GM12864 (cell line): ENCODE measurements at places on chromosomes 3 and 15.

- no peak for DNase-seq
Observed at GRCh38 chr15:77243716-77244401, 172.9 kb upstream of the TSPAN3 start.

GRCh38 chr3:160678292-160678842 is 1.4 kb downstream of the ARL14 start:
- DNase-seq: no peak

DNA sequence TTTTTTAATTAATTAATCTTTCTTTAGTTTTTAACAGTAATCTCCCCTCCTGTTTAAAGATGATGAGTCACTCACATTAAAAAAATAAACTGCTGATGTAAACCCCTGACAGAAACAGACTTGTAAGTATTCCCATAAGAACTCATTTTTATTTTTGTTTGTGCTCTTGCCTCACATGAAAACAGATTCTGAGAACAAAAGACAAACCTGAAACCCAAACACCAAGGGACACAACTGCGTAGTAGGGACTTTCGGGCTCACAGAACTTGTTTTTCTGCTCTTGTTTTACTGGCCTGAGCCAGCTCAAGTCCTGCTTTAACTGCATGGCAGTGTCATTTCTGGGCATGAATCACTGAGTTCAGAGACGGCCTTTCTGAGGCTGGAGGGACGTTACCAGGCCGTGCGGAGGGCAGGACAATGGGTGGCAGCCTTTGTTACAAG is 600.8 kb downstream of the FOXP1 start:
- no peak for DNase-seq

DNA sequence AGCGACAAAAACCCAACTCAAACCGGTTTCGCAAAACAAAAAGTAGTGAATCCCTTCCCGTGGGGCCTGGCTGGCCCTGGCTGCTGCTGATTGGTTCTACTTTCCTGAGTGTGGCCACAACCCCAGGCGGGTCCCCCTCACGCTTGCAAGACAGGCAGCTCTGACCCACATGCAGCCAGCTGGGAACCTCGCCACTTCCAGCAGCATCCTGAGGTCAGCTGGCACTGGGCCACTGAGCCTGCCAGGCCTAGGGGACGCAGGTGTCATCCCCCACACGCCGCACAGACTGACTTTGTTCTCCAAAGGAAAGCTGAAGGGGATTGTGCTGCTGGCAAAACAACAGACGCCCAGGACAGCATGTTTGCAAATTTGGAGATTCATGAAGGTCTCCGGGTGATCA is 111.1 kb downstream of the TPRA1 start:
- no peak for DNase-seq

DNA sequence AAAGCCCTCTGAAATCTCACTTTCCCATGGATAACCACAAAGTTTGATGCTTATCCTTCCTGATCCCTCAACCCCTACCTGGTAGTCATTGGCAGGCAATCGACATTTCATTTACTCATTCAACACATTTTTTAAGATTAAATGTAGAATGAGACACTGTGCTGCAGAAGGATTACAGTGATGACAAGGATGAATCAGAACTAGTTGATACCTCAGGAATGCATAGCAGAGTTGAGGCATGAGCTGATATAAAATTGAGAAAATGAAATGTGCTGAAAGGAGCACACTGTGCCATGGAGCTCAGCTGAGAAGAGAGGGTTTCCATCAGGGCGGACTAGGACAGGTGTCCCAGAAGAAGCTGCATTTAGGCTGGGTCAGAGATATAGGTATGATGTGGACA is 48.9 kb upstream of the ACTL6A start:
- no peak for DNase-seq

DNA sequence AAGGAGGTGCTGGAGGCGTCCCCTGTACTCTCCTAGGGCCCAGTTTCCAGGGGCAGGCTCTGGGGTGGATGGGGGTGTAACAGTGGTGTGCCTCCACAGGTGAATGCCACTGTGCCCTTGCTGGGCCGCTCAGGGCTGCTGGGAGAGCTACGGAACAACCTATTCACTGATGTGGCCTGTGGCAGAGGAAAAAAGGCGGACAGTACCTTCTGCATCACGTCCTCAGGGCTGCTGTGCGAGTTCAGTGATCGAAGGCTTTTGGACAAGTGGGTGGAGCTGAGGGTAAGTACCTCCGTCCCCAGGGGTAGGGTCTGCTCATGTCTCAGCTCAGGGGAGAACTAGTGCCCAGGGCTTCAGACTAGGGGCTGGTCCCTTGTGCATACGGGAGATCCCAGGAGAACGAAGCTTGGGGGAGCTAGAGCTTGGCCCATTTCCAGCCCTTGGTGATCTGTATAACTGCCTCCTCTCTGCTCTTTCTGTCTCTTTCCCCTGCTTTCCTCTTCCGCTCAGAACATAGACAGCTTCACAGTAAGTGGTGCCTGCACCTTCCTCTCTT is 15.0 kb upstream of the JMJD7 start:
- DNase-seq: no peak

- DNase-seq: no peak
Observed at GRCh38 chr15:44500555-44500954, 36.4 kb upstream of the EIF3J start.

DNA sequence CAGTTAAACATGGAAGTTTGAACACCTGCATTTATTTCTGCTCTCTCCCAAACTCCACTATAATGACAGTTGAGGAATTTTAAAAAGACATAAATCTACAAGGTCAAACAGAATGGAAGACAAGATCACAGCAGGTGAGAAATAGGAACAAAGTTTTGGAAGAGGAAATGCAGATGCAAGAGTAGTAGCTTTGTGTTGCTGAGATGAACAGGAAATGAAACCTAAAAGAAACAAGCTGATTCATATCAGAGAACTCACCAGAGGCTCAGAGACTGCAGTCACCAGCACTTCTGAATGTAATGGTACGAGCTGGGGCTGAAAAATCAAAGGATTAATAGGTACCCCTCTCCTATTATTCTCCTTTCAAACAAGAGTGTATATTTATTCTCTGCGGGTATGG is 459.9 kb downstream of the RAP2B start:
- DNase-seq: peak; percentile 44

- no peak for DNase-seq
Observed at GRCh38 chr3:37338500-37338899, 164.1 kb upstream of the LRRFIP2 start.

GRCh38 chr15:70852501-70853317 is 1.2 kb downstream of the LARP6 start:
- no peak for DNase-seq

- DNase-seq: no peak
Observed at GRCh38 chr15:29337156-29337959, 67.7 kb upstream of the NSMCE3 start.

GRCh38 chr3:178263236-178263916 is 272.9 kb upstream of the KCNMB2 start:
- DNase-seq: no peak

- no peak for DNase-seq
Observed at GRCh38 chr3:105364128-105364527, 2.6 kb upstream of the ALCAM start.

GRCh38 chr3:188282871-188283270 is 128.9 kb downstream of the LPP start:
- DNase-seq: no peak

GRCh38 chr15:67524235-67524634 is 3.3 kb downstream of the C15orf61 start:
- no peak for DNase-seq

DNA sequence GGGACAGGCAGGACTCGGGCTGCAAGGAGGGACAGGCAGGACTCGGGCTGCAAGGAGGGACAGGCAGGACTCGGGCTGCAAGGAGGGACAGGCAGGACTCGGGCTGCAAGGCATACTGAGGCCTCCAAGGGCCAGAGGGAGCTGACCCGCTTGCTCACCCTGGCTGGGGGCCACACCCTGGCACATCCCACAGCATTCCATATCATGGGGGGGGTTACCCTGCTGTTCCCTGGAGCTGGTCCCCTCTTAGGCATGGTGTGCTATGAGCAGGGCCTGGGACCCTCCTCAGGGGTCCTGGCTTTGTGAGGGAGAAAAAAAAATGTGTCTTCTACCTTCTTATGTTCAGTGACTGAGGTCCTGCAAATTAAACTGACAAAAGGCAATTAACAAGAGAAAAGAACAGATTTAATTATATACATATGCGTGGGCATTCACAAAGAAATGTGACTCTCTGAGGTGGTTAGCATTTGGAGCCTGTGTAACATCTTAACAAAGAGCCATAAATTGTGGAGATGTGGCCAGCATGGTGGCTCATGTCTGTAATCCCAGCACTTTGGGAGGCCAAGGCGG is 97.6 kb upstream of the ALDH1A3 start:
- no peak for DNase-seq

DNA sequence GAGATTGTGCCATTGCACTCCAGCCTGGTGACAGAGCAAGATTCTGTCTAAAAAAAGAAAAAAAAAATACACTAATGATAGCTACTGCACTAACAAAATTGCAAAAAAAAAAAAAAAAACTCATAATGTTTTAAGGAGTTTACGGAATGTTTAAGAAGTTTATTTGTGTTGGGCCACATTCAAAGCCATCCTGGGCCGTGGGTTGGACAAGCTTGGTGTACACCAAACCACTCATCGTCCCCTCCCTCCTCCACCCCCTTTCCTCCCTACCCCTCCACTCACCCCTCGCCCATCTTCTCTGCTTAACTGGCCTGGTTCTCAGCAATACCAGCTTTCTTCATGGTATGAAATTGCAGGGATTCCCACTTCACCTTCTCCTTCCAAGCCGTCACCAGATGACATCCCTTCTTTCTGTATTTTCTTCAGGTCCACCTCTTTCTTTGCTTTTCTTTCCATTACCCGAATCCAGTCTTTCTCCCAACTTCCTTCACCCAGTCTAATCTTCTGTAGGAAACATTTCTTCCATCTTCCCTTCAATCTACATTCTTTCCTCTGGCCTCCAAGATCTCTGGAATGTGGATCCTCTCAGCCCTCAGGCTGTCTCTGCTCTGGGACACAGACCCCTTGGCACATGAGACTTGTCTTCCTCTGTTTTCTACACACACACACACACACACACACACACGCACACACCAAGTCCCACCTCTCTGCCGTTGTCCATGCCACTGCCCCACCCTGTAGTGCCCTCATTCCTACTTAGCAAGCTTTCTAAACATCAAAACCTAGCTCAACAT is 3.5 kb upstream of the MESP1 start:
- no peak for DNase-seq

GRCh38 chr3:57864853-57865252 is 108.7 kb downstream of the SLMAP start:
- DNase-seq: no peak

DNA sequence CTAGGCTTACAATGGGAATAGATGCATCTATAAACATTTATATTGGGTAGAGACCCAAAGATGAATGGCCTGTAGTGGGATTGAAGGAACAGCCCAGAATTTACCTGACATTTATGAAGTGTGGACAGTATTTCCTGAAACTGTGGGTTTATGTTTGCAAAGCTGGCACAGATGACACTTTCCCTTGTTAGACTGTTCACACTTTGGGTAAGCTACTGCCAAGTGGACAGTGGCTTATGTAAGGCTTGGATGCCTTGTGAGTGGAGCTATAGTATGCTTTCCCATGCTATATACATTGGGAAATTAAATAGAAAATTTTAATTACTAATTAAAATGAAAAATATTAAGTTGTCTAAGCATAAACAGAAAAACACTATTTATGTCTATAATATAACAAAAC is 48.5 kb downstream of the STARD9 start:
- no peak for DNase-seq

DNA sequence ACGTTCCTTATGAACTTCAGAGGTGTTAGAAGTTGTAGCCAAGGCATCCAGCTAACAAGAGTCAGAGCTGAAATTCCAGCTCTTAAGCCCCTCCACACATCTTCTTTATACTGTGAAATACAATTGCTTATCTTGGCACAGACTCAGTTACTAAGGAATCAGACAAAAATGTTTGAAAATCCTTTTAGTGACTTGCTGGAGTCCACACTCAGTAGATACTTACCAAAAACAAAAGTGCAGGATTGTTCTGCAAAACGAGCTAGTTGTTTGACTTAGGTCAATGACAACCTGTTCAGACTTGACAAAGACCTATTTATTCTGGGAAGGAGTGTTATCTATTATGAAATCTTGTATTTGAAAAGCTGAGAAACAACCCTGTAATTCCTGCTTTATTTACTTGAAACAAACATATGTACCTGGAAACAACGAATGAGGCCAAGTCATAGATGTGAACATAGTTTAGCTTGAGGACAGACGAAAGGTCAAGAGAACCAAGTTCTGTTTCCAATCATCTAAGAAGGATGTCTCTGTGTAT is 38.5 kb downstream of the B3GNT5 start:
- DNase-seq: no peak

DNA sequence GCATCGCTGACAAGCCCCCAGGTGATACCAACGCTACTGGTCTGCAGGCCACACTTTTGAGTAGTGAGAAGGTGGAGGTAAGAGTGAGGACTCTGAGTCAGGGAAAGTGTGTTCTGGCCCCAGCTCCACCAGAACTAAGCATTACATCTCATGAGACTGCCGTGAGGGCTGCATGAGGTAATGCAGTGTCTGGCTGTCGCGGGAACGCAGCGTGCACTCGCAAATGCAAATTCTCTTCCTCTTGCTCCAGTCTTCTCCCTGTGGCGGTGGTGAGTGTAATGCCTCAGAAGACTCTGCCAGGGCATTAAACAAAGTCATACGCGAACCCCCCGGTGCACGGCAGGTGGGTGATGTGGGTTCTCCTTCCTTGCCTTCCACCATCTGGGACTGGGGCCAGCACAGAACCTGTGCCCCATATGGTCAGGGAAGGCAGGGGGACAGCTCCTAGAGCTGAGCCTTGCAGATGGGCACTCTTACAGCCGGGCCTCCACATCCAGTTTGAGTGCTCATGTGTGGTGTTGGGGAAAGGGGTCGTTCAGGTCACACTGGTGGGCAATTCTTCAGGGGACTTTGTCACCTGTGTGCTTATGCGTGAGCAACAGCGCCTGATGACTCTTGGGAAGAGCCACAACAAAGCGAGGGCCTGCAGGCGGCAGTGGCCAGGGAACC is 175.8 kb downstream of the XXYLT1 start:
- DNase-seq: peak; percentile 70

GRCh38 chr3:111601810-111602209 is 6.7 kb upstream of the ZBED2 start:
- no peak for DNase-seq

- no peak for DNase-seq
Observed at GRCh38 chr3:138200424-138200823, 13.3 kb downstream of the ARMC8 start.

- no peak for DNase-seq
Observed at GRCh38 chr15:94256511-94256910, 25.1 kb downstream of the MCTP2 start.

DNA sequence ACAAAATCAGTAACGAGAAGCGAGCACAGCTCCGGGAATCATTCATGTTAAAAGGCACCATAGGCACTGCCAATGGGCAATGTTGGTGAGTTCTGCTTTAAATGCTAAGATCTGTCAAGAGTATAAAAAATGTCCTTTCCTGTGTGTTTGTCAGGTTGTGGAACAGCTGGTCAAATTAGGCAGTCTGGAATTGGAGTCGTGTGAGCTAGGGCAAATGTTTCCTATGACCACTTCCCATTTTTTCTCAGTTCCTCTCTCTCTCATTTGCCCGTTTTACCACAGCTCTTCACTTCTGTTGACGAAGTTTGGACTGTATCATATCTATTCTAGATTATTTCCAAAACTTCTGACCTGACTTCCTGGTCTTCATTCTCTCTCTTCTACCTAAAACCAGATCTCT is 60.8 kb upstream of the GOLIM4 start:
- no peak for DNase-seq

GRCh38 chr15:40550341-40551037 is 14.4 kb downstream of the CCDC32 start:
- peak; percentile 78 for DNase-seq

- DNase-seq: no peak
Observed at GRCh38 chr15:89958107-89958805, 42.9 kb upstream of the ZNF710 start.
